ENCODE measurements at places on chromosomes 3 and 15.

DNA sequence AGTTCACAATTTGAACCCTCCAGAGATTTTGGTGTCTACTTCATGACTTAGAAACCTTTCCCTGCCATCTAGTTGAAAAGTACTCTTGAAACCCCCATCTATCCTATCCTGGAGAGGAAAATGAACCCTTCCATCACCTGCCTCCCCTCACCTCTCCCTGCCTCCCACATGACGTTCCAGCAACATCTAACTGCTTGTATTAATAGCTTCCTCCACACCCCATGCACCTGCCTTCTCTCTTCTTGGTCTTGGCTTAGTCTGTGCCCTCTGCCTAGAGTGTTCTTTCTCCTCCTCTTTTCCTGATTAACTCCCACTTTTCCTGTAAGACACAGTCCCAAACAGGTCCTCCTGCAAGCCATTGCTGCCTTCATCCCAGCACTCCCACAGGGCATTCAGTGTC is 107.8 kb downstream of the LIPC start:
- no peak for DNase-seq

DNA sequence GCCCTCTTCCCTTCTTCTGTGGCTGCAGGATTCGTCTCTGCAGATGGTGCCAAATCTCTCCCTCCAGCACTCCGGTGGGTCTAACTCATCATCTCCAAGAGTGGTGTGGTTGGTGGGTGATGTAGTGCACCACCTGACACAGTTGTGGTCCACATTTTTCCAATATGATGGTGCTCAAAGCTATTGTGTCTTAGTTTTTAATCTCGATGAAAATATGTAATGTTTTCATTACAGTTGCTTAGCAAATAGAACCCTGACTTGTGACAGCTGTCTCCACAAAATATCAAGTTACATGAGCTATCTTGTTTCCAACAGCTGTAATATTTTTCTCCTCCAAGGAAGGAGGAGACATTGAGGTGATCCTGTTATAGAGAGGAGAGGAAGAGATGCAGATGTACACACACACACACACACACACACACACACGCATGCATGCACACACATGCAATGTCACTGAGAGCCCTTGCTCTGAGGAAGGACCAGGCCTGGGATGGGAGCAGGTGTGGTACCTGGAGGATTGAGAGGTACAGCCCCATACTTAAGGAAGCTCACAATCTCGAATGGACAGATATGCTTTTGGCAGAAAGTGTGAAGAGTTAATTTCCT is 15.7 kb upstream of the ESYT3 start:
- no peak for DNase-seq

DNA sequence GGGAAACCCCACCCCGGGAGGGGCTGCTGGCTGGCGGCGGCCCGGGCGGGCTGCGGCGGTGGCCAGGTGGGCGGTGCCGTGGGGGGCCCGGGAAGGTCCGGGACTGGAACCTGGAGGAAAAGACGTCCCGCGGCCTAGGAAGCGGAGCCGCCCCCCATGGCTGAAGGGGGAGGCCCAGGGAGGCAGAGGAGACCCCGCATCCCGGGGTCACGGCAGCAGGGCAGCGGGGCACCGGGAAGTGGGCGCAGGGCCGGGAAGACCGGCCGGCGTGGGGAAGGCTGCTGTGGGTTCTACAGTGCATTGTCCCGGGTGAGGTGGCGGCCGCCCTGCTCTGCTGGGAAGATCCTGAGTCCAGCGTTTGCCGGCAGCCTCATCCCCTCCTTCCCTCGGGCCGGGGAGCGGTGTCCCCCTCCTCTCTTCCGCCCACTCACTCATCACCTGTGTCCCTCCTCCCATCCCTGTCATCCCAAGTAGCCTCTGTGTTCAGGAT is 525 bp upstream of the FSTL1 start:
- DNase-seq: no peak

DNA sequence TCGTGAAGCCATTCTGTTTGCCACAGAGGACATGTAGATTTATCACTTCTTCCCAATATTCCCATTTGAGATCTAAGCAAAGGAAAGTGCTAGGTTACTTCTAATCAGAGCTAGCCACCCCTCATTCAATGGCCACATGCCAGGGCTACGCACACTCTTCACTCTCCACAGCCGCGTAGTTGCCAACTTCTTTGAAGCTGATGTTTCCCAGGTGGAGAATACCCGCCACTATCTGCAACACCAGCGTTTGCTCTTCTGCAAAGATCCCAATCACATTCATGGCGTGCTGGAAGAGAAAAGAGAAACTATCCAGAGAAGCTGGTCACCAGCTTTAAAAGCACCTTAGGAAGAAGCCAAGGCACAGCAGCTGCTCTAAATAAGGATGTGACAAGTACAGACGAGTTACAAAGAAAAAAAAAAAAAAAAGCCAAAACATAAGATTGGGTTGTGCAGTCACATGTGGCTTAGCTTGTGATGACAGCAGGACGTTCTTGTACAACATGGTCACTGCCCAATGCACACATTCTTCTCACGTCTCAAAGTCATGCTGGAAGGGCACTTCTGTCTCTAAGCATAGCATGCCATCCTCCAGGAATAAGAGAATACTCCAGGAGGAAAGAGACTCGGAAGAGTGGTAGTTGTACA is 16.4 kb downstream of the LDHAL6B start:
- DNase-seq: no peak

GRCh38 chr3:111923806-111924205 is 55.0 kb upstream of the ABHD10 start:
- DNase-seq: no peak

GRCh38 chr3:177179281-177180067 is 17.8 kb downstream of the TBL1XR1 start:
- DNase-seq: no peak

DNA sequence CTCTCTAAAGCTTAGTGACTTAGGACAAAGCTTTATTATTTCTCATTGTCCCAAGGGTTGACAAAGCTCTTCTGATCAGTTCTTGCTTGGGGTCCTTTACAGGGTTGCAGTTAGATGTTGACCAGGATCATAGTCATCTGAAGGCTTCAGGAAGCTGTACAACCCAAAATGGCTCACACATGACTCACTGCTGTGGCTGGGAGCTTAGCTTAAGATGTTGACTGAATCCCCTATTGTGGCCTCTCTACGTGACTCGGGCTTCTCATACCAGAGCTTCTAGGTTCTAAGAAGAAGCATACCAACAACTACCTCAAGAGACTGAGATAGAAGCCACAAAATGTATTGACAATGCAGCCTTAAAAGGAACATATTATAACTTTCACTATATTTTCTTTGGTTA is 569.6 kb upstream of the ROBO2 start:
- no peak for DNase-seq

GRCh38 chr15:58040150-58040549 is 25.4 kb downstream of the ALDH1A2 start:
- no peak for DNase-seq

- DNase-seq: no peak
These were observed 26.6 kb downstream of the CGGBP1 start for GRCh38 chr3:88032245-88032644.

DNA sequence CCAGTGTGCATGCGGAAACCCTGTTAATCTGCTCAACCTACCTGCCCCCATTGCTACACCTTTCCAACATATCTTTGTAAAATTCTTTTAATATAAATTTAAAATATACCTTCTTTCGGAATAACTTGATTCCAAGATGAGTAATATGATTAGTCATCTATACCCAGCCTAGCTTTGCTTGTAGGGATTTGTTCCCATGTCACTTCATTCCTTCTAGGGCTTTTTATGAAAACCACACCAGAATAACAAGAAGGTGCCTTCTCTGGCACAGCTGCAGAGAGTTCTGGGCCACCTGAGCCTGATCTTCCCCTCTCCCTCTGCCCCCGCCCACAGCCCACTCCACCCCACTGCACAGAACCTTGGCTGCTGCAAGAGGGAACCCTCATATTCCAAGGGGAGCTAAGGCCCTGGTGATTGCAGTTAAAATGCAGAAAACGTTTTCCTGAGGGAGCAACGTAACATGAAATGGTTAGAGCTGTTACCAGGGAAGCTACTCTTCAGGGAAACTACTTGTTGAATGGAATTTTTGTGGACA is 38.6 kb upstream of the HACD2 start:
- no peak for DNase-seq

GRCh38 chr3:114411811-114412803 is 118.3 kb downstream of the TIGIT start:
- peak; percentile 10 for DNase-seq

DNA sequence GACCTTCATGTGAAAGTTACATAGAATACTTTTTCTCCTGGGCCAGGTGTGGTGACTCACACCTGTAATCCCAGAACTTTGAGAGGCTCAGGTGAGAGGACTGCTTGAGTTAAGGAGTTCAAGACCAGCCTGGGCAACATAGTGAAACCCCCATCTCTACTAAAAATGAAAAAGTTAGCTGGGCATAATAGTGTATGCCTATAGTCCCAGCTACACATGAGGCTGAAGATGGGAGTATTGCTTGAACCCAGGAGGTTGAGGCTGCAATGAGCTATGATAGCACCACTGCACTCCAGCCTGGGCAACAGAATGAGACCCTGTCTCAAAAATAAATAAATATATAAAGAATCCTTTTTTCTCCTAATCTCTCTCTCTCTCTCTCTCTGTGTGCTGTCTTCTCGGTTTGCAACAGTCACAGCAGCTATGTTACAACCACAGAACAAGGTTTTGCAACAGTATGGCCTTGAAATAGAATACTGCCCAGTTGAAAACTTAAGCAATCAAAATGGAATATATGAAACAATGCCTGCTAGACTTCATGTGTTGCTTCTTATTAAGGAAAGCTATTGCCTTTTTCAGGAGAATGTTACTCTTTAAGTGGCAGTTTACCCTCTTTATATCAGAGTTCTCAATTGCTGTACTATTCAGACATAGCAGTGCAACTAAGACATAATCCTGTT is 12.3 kb upstream of the DENND4A start:
- no peak for DNase-seq

DNA sequence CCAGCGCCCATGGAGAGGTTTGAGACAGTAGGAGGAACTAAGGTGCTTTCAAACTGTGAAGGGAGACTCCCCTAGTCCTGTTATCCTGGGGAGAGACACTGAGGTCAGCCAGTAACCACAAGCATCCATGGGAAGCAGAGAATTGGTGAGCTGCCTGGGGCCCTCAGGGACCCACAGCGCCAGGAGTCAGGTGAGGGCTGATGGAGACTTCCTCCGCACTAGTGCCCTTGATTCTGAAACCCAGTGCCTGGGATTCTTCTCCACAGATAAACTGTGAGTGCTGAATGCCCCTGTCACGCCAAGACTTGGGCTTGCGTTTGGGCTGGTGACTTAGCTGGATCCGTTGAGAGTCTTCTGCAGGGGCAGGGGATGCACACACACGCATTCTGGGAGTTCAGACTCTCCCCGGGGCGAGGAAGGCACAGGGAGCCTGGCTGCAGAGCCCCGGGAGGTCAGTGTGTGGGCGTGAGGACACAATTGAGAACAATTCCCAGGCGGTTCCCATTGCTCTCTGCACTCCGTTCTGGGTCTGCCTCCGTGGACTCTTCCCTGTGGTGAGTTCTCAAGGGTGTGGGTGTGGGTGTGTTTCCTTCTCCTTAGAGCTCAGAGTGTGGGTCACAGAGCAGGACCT is 37.9 kb upstream of the SLCO2A1 start:
- DNase-seq: no peak

DNA sequence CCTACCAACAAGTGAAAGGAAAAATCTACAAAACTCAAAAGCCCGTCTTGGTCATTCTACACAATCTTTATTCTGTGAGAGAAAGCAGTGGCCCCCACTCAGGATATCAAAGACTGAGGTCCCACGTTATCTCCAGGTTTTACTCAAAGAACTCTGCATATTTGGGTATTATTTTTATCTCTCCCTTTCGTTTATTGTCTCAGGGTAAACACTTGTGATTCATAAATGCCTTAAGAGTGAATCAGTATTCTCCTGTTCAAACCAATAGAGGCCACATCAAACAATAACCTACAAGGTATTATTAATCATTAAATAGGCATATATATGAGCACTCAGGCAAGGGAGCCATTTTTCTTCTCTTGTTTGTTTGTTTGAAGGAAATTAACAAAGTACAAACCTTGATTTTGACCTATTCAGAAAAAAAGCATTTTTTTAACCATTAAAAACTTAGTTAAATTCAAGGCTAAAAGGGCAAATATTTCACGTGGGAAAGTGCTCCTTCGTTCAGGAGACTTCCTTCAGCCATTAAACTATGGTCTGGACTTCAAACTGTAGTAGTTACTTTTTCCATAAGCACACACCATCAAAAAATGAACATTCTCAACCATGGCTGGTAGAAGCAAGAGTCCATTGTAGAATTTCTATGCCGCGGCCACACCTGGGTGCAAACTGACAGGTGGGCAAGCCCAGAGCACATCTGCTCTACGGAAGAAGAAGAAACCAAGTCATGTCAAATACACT is 13.9 kb upstream of the HES1 start:
- DNase-seq: no peak

DNA sequence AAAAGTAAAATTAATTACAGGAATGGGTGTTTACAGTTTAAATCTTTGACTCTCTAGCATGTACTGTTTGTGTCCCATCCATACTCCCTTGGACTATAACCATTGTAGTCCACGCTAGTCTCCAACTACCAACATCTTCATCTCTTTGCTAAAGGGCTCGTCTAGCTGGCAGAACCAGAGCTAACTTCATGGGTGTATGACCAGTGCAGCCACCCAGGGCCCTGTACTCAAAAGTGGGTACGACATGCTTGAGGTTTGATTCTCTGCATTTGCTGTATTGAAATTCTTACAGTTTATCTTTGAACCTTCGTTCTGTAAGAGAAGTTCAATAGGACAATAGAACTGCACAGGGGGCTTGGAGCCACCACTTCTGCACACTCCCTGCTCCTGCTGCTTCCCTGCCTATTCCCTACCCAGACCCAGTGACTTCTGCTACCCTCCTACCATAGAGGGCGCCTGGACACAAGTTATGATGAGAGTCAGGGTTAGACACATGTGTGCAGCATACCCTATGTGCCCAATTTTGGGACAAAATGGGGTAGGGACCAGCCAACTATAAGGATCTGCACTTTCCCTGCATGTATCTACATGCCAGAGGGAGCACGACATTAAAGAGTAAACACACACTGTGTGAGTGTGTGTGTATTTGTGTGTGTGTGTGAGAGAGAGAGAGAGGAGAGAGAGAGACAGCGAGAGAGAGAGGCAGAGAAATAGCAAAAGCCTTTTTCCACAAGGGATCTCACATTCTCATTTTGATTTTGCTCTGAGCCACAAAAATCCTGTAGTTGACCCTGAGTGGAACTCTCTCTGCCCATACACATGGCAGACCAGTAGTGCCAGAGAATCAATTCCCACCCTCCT is 59.0 kb upstream of the NECTIN3 start:
- no peak for DNase-seq

DNA sequence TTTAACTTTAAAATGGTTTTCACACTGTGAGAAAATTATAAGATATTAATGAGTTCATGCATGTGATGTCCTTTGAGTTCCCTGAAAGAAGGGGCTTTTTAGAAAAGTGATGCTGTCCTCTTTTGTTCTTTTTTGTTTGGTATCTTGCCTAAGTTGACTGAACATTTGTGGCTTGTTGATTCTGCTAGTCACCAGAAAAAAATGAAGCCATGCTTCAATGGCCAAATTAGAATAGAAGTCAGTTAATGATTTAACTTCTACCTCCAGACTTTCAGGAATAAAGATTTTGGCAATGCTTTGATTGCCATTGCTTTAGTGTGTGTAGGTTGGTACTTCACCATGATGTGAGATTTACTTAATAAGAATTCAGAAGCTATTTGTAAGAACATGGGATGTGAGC is 260.6 kb upstream of the NECTIN3 start:
- no peak for DNase-seq

- no peak for DNase-seq
These were observed 8.8 kb downstream of the SLC12A8 start for GRCh38 chr3:125203731-125204130.
